Stimulated activated CD4-positive, alpha-beta T cell treated with anti-CD3 and anti-CD28 coated beads, Interleukin-4, amount 100 ng/mL, for 24 hours (primary cell): ENCODE measurements at places on chromosomes 1 and 21.

DNA sequence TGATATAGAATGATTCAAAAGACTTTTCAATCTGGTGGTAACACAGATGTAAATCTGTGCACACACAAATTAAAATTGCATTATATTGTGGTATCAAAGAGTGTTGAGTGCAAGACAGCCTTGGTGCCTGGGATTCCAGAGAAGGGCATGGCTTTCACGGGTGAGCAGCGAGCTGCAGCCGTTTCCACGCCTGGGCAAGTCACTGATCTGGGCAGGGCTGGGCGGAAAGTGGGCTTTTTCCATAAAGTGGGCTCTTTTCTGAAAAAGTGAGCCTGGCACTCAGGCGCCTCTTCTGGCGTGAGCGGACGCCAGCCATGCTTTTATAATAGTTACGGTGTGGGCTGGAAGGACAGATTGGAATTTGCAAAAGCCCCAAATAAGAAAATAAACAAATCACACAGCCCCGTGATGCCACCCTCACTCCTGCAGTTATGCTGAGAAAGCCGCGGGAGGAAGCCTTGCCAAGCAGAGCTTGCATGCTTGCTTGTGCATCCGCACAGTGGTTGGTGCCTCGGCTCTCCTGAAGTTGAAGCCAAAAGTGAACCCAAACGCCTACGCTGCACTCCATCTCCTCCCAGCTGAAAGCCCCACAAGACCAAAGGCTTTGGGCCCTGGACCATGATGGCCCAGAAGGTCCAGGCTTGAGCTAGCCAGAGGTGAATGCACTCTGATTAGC, 7.1 kb upstream of the C1orf115 start:
- no peak for DNase-seq

- no peak for DNase-seq
These were observed 57.4 kb upstream of the CAMK1G start for GRCh38 chr1:209526137-209526536.

GRCh38 chr1:147892731-147893214, 9.8 kb upstream of the GJA8 start:
- peak; percentile 22 for DNase-seq

- DNase-seq: no peak
These were observed 24.5 kb upstream of the ZNF436 start for GRCh38 chr1:23394181-23394580.

GRCh38 chr21:46130831-46131587, 24.4 kb downstream of the FTCD start:
- DNase-seq: no peak
